ENCODE measurements at places on chromosomes 1 and 21.

DNA sequence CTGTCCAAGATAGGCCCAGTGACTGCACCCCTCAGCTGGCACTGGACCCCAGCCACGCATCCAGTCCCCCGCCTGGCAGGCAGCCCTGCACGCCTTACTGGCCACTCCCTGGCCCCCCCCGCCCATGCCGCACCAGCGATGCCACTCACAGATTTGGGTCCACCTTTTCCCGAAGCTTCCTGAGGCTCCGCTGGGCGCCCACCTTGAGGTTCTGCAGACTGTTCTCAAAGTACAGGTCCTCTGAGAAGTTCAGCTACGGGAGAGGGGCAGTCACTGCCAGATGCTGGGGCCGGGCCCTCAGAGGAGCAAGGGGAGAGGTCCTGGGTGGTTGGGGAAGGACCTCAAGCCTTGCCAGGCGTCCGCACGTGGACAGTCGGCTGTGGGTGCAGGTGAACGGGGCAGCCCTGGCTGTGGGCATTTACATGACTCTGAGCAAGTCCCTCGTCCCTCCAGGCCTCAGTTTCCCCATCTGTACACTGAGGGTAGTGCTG is 8.1 kb downstream of the PRXL2B start:
- no peak for DNase-seq

DNA sequence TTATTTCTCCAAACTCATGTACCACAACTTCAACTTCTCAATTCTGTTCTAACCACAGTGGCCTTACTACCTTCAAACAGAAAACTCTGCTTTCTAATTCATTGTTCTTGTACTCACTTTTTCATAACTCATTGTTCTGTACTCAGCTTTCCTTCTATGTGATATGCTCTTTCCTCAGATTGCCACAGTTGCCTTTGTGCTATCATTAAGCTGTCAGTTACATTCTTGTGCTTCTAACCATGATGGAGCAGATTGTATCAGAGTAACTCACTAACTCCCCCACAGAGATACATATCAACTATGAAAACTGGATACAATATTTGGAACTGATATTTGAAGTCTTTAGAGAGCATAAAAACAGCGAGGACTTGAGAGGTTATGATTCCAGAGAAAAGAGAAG is 1213.7 kb downstream of the KCNT2 start:
- DNase-seq: no peak

DNA sequence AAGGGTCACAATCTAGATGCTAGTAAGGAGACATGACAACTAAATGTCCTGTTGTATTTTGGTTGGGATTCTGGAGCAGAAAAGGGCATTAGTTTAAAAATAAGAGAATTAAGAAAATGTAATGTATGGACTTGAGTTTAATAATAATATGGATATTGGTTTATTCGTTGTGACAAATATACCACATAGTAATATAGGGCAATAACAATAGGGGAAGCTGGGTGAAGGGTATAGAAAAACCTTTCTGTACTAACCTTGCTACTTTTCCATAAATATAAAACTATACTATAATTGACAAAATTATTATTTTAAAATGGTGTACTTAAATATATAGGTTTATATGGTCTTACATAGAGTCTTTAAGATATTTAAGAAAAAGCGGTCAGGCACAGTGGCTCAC is 558.9 kb downstream of the PTPRC start:
- DNase-seq: no peak

GRCh38 chr1:187516874-187517273 is 688.1 kb downstream of the PLA2G4A start:
- no peak for DNase-seq

- no peak for DNase-seq
Observed at GRCh38 chr1:117671781-117672501, 66.1 kb downstream of the TENT5C start.

DNA sequence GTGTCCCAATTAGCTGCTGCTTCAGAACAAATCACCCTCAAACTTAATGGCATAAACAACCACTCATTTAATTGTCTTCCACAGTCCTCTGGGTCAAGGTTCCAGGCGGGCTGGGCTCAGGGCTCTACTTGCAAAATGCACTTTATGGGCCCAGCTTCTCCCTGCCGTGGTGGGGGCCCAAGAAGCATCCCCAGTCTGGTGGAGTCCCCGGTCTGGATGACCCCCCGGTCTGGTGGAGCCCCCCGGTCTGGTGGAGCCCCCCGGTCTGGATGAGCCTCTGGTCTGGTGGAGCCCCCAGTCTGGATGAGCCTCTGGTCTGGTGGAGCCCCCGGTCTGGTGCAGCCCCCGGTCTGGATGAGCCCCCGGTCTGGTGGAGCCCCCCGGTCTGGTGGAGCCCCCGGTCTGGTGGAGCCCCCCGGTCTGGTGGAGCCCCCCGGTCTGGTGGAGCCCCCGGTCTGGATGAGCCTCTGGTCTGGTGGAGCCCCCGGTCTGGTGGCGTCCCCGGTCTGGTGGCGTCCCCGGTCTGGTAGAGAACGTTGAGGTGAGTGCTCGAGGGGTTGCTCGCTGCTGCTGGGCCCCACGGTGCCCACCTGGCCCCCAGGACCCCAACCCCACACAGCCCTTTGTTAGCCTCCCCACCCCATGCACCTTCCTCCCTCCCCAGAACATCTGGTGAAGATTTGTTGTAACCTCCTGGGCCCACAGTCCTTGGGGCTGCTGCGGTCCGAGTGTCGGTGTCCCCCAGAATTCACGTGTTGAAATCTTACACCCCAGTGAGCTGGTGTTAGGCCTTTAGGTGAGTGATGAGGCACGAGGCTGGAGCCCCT is 33.8 kb downstream of the POFUT2 start:
- DNase-seq: no peak
